ENCODE measurements at places on chromosomes 16 and 17.

DNA sequence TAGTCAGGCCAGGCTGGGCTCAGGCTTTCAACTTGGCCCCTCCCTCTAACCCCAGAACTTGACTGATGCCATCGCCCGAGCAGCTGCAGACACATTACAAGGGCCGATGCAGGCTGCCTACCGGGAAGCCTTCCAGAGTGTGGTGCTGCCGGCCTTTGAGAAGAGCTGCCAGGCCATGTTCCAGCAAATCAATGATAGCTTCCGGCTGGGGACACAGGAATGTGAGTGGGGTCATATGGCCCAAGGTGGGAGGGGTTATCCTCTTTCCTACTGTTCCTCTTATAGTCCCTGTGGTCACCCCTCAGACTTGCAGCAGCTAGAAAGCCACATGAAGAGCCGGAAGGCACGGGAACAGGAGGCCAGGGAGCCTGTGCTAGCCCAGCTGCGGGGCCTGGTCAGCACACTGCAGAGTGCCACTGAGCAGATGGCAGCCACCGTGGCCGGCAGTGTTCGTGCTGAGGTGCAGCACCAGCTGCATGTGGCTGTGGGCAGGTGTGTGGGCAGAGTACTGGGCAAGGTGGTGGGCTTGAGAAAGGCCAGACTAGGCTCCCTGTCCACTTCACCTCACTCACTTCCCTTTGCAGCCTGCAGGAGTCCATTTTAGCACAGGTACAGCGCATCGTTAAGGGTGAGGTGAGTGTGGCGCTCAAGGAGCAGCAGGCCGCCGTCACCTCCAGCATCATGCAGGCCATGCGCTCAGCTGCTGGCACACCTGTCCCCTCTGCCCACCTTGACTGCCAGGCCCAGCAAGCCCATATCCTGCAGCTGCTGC, 2.1 kb upstream of the NRN1L start:
- DNase-seq, result no peak

GRCh38 chr17:56023851-56024250, 129.4 kb upstream of the ANKFN1 start:
- DNase-seq, result no peak

GRCh38 chr17:50499721-50500120, 8.5 kb upstream of the MYCBPAP start:
- DNase-seq, result no peak

DNA sequence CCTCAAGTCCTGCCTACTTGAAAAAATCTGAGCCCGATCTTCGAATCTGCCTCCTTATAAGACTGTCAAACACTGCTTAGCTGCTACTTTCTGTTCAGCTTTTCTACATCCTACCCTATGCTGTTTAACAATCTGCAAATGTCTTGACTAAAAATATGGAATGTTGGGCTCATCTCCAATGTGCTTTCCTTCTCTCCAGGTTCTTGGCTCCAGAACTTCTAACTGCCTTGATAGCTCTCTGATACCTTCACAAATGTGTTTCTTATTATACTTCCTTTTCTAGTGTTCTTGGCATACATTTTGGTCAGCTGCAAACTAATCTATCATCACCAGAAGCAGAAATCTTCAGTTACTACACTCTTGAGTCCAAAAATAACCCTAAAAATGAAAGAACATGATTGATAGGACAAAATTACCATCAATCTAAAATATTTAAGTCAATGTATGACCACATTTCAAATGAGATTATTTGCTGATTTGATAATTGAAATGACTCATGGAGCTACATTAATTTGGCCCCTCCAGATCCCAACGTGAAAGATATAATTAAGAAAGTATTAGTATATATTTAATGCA, 372.3 kb upstream of the MON1B start:
- DNase-seq, result no peak

- DNase-seq, result no peak
Measured at GRCh38 chr17:79062691-79063090, 11.9 kb upstream of the ENGASE start.

- DNase-seq, result no peak
Measured at GRCh38 chr17:16443511-16444257, 28.3 kb downstream of the TRPV2 start.

- no peak for DNase-seq
Measured at GRCh38 chr16:88596483-88596882, 26.3 kb downstream of the ZC3H18 start.

- no peak for DNase-seq
Measured at GRCh38 chr17:22517716-22518115, 825.4 kb downstream of the KCNJ18 start.

DNA sequence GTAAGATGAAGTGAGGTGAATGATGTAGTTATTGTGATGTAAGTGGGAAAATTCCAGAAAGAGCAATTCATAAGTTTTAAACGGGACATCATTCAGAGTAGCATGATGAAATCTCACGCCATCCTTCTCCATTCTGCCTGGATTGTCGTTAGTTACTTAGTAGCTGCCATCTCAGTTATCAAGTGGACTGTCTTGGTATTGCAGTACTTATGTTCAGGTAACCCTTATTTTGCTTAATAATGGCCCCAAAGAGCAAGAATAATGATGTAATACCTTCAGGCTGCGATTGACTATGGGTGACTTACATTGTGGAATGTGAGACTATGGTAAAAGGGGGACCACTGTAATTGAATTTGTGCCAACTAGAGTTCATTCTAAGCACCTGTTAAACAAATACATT, 234.1 kb upstream of the TOM1L1 start:
- DNase-seq, result no peak

GRCh38 chr17:78117027-78117981, 11.3 kb downstream of the TMC6 start:
- peak; percentile 56 for DNase-seq

- peak; percentile 47 for DNase-seq
Measured at GRCh38 chr17:74466111-74466827, at the start of gene CD300A. TSS of gene CD300A (plus strand) at chr17:74466634. CDS start at chr17:74466704, 70 bp downstream.

GRCh38 chr16:67781565-67781921, 24.8 kb downstream of the RANBP10 start:
- DNase-seq, result peak; percentile 32

DNA sequence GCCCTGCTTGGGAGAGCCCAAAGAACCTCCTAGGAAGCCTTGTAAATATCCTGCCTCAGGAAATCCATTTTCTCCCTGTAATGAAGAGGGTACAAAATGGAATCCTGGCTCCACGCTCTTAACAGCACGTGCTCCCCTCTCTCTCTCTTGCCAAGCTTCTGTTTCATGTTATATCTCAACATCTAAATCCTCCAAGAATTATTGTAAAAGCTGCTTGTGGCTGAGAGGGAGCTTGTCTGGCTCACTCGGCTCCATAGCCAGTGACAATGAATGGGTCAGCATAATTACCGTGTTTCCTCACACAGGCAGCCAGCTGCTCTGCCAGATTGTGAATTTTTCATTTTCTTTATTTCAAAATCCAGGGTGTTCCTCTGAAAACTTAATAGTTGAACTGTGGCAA, 317.8 kb downstream of the RBFOX1 start:
- no peak for DNase-seq

DNA sequence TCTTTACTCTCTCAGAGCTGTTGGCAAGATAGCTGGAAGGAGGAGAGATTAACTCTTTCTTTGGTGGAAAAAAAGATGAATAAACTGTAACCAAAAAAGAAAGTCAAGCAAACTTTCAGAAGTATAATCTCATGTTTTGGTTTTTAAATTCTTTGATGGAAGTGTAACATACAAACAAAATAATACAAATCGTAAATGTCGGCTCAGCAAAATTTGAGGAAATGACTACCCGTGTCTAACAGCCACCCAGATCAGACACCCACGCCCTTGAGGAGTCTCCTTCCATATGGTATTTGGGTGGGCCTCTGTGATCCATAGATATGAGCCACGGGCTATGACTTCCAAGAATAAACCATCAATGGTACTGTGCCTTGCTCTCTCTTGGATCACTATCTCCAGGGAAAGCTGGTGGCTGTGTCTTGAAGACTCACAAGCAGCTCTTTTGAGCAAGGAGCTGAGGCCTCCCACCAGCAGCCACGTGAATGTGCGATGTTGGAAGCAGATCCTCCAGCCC, 9.6 kb upstream of the CD300C start:
- no peak for DNase-seq

DNA sequence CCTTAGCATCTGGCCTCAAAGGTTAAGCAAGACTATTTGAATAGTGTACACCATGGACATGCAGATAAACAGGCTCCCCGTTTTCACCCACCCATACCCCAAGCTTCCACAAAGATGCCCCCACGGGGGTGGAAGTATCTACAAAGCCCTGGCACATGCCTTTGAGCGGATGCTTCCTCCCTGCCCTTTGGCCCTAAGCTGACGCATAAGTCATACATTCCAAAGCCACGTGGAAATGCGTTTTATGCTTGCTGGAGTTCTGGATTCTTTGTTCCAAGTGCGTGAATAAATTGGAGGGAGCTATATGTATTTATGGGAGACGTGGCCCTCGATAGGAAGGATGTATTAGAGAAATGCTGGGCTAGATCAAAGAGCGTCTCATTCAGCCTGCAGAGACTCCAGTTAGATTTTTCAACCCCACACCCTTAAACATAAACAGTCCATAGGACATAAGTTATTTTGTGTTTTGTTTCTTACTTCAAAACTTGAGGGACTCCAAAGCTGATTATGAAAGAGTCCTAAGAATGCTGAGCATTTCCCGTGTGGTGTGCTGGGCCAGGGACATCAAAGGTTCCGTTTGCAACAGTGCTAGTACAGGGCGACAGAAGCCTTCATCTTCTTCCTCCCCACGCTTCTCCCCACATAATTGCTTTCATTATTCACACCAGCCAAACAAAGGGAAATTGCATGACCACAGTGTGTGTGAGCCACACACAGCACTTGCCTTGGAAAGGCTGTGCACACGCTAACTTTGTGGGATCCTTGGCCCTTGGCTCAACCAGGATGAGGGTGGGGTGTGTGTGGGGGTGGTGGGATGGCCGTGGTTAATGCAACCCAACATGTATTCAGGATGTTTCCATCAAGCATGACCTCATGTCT, 73.6 kb downstream of the WIPI1 start:
- peak; percentile 45 for DNase-seq

DNA sequence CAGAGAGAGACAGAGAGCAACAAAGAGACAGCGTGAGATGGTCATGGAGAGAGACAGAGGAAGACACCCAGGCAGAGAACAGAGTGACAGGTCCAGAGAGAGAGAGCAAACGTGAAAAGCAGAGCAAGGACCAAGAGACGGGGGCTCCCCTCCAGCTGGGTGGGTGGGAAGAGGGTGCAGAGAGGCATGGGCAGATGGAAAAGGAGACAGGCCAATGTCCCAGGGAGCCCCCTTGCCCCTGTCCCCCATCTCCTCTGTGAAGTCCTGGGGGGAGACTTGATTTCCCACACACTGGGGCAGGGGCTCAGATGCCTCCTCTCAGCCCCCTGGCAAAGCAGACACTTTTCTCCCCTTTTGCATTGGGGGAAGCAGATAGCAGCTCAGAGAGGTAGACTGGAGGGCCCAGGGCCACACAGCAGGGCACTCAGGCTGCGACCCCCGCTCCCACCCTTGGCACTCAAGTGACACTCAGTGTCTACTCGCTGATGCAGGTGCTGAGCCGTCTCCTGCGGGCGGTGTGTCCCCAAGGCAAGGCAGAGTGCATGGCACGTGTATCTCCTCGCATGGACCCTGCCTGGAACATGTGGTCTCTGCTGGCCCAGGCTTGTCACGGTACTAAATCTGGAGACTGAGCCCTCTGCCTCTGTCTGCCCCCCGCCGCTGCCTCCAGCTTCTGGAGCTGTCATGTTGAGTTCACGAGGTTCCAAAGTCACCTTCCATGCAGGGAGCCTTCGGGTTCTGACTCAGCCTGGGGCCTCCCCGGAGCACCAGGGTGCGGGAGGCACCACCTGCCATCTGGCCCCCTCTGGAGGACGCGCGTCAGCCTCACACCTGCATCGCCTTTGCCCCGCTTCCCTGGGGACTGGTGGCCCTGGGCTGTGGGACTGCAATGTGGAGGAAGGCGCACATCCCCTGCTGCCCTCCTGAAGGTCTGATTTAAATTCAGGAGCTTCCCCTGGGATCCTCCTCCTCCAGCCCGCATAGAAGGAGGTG, 215.9 kb upstream of the GSE1 start:
- DNase-seq, result no peak

GRCh38 chr17:81683208-81683583, 401 bp downstream of the ARL16 start:
- peak; percentile 13 for DNase-seq

DNA sequence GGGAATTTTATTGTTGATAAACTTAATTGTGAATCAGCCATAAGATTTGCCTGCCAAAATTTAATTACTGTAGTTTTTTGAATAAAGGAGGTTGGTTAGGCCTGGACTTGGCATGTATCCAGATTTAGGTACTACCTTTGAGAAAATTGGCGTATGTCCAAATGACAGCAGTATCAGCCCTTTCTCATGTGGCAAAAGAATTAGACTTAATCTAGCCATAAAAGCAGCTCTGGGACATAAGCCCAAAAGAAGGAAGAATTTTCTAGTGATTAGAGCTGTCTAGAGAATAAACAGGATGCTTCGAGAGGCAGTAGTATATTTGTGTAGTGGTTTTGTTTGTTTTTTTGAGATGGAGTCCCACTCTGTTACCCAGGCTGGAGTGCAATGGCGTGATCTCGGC, 27.7 kb downstream of the PPM1E start:
- no peak for DNase-seq

- no peak for DNase-seq
Measured at GRCh38 chr16:66435896-66436295, 8.8 kb downstream of the BEAN1 start.

DNA sequence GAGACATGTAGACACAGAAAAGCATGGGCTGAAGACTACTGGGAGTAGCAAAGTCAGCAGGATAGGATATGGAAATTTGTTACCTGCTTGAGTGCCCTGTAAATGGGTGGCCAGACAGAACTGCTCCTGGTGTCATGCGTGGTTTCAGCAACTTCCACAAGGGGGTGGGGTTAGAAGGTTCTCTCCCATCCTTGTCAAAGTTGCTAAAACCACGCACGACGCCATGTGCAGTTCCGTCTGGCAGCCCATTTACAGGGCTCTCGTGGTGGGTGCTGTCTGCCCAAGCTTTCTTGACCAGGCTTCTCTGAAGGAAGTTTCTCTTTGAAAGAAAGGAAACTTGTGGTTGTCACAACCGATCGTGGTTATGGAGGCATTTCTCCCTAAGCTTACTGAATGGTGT, 6.9 kb upstream of the DBNDD1 start:
- DNase-seq, result no peak

DNA sequence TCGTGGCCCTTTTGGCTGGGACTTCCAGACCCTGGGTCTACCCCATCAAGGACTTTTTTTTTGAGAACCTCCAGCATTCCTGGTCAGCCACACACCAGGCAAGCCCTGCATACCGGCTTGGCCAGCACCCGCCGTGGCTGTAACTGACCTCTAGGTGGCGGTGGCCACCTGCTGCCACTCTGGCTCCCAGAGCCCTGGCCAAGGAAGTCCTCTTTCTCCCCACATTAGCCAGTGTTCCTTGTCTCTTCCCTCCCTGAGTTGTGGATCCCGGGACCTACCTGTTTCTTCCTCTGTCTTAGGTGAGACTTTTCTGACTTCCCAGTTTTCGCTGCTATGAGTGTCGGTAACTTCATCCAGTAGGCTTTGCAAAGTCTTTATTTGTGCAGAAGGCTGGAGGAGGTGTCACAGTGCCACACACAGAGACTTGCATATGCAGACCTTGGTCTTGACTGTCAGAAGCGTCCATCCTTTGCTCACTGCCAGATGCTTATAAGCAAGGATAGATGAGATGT, 348.3 kb downstream of the CPPED1 start:
- peak; percentile 52 for DNase-seq

- DNase-seq, result no peak
Measured at GRCh38 chr17:72511242-72511641, 390.4 kb downstream of the SOX9 start.

GRCh38 chr16:87337262-87337771, 20.1 kb upstream of the C16orf95 start:
- DNase-seq, result no peak
